ENCODE measurements at places on chromosomes 16 and 17.

GRCh38 chr16:85276721-85277120 lies 164.4 kb upstream of the CIBAR2 start:
- DNase-seq = no peak

- no peak for DNase-seq
These were observed 18.6 kb upstream of the CDH3 start for GRCh38 chr16:68626557-68626956.

- no peak for DNase-seq
These were observed 996 bp upstream of the CPNE2 start for GRCh38 chr16:57091200-57091974.

DNA sequence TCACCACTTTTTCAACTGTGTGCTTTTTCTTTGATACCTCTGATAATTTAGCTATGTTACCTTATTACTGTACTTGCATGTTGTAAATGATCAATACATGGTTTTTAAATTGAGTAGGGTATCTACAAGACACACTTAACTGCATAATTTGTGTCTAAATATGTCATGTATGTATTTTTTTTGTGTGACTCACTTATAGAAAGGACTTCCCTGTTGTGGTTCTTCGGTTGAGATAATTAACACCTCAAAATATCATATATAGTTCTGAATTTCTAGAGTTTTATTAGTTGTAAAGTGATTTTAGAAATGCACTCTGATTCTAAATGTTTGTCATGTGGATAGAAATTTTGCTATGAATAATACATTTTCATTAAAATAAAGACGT lies 14.5 kb upstream of the KRT222 start:
- no peak for DNase-seq

GRCh38 chr17:16251043-16251442 lies 34.0 kb downstream of the PIGL start:
- no peak for DNase-seq

DNA sequence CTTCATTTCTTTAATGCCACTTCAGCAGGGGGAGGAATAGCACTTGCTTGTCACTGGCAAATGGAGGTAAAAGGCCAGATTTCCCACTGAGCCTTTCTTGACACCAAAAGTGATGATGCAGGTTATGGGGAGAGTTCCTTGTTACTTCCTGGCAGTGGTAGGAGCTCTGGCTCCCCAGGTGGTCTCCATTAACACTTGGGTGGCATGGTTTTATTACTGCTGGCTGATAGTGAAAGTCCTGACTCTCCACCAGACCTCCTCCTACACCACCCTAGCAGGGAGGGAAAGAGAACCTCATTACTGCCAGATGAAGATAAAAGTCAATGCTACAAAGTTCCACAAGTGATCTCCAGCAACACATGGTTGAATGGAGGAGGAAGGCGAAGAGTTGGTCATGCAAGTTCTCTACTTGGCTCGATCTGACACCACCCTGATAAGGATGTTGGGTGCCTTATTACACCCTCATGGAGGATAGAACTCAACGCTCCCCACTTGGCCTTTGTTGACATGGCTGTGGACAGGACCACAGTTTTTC lies 152.7 kb upstream of the GNAO1 start:
- no peak for DNase-seq

GRCh38 chr17:72362376-72363088 lies 241.7 kb downstream of the SOX9 start:
- DNase-seq = no peak

GRCh38 chr16:84062734-84063640 lies 20.4 kb upstream of the SLC38A8 start:
- DNase-seq = peak; percentile 40

Data from stimulated activated CD8-positive, alpha-beta memory T cell treated with anti-CD3 and anti-CD28 coated beads, Interleukin-12 subunit alpha, Interleukin-12 subunit beta, amount 100 ng/mL, for 1 hour (primary cell).